Karpas-422 (cell line): ENCODE measurements at places on chromosomes 6 and 20.

- DNase-seq = no peak
These were observed 56.8 kb downstream of the TFAP2C start for GRCh38 chr20:56685879-56686278.

- peak; percentile 45 for DNase-seq
These were observed 39.5 kb upstream of the CHD6 start for GRCh38 chr20:41657655-41658054.

- no peak for DNase-seq
These were observed 34.2 kb upstream of the RPN2 start for GRCh38 chr20:37144856-37145404.

DNA sequence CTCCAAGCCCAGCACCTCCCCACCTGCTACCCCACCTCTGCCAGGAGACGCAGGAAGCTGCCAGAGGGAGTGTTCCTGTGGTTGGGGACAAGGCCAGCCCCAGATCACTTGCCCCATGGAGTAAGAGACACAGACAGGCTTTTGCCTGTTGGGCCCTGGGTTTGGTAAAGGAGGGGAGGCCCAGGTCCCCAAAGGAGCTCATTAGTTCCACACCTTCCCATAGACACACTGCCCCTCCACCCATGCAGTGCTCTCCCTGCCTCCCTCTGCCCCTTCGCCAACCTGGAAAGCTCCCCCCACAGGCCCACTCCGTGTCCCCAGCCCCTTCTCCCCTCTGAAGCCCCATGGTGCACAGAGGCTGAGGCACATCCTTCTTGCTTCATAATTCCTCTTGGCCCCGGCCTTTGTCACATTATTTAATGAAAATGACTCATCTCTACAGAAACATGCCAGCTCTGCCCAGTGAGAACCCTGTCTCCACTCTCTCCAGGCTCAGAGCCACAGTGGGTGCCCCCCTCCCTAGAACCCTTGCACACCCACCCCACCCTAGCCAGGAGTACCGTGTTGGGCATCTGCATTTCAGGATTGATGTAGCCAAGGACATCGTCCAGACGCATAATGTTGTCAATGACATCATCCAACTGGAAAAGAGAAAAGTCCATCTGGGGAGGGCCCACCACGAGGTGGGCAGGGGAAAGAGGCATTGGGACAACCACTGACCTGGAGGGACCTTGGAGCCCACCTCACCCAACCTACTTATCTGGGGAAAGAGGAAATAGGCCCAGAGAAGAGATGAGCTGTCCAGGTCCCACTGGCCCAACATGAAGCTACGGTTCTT is 46.0 kb downstream of the TFEB start:
- no peak for DNase-seq

DNA sequence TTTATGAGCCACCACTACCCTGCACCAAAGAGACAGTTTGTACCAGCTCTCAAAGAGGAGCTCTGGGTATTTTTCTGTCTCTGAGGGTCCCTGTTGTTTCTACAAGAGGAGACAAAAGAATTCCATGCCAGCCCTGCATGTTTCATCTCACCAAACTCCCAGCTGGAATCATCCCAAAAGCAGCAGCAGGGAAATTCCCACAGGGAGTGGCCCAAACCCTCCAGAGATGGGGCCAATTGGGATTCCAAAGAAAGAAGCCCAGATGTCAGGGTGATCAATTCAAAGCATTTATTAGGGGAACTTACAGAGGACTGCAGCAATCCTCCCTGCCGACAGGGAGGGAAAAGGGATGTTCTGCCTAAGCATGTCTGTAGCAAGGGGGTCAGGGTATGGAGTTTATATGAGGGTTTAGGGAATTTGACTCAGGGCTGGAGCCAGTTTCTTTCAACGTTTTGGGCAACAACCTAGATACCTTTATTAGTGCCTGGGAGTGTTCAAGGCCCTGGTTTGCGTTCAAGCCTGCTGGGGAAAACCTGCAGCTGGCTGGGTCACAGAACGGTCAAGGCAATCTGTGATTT is 47.2 kb downstream of the MUC22 start:
- DNase-seq = no peak

- DNase-seq = no peak
These were observed 132.9 kb upstream of the PMEPA1 start for GRCh38 chr20:57842720-57843119.

GRCh38 chr20:24100370-24101011 is 111.9 kb upstream of the GGTLC1 start:
- peak; percentile 85 for DNase-seq

DNA sequence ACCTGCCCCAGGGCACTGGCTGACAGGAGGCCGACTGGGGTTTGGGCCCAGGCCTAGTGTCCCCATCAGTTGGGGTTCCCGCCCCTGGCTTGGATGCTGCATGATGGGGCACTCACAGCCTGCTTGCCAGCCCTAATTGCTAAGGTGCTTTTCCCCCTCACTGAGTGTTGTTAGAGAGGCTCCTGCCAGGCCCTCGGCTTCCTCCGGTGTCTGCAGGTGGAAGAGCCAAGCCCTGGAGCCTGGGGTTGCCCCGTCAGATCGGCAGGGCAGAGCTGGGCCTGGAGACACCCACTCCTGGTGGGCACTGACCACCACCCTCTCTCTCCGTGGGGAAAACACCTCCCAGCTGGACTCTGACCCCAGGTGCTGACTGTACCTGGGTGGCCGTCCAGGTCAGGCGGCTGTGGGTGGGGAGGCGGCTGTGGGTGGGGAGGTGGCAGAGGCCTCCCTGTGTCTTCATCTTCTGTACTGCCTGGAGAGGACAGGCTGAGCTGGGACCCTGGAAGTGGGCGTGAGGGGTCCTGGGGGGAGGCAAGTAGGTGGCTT is 6.0 kb upstream of the CABLES2 start:
- no peak for DNase-seq

- DNase-seq = no peak
These were observed 54.7 kb downstream of the FGD2 start for GRCh38 chr6:37060195-37060559.

GRCh38 chr6:160379466-160379865 is 31.3 kb downstream of the SLC22A3 start:
- DNase-seq = no peak

- no peak for DNase-seq
These were observed 54.0 kb downstream of the TRAF3IP2 start for GRCh38 chr6:111551521-111552231.

DNA sequence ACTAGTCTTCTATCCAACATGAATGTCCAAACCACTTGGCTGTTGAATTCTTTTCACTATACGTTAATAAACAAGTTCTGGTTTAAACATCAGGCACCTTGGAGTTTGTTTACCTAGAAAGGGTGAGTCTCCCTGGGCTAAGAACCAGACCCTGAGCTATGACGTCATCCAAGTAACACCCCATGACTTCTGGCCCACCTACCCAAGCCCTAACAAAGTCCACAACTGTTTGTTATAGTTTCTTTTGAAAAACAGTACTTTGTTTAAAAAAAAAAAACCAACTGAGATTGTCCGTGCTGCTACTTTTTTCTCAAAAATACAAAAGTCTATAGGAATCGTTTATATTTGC is 146.9 kb upstream of the BEND6 start:
- DNase-seq = no peak

- DNase-seq = no peak
These were observed 261.7 kb upstream of the NOX3 start for GRCh38 chr6:155717374-155717773.

GRCh38 chr6:27752038-27752885 is 159.9 kb downstream of the OR2B2 start:
- DNase-seq = peak; percentile 89

GRCh38 chr6:127111526-127111925 is 6.9 kb upstream of the RSPO3 start:
- no peak for DNase-seq

GRCh38 chr6:120108061-120108795 is 758.7 kb upstream of the MAN1A1 start:
- DNase-seq = no peak

DNA sequence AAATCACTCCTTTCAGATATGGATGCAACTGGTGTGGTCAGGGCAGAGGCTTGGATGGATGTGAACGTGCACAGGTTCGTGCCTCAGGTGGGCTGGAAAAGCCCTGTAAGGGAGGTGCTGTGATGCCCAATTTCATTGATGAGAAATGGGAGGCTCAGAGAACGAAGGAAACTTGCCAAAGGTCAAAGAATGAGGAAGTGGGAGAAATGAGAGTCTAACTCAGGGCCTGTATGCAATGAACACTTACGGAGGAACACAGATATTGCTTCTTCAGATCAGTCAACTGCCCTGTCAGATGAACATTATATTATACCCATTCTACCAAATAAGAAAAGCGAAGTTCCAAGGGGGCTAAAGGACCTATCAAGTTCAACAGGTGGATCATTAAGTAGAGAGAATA is 134.7 kb downstream of the RCAN2 start:
- DNase-seq = no peak

DNA sequence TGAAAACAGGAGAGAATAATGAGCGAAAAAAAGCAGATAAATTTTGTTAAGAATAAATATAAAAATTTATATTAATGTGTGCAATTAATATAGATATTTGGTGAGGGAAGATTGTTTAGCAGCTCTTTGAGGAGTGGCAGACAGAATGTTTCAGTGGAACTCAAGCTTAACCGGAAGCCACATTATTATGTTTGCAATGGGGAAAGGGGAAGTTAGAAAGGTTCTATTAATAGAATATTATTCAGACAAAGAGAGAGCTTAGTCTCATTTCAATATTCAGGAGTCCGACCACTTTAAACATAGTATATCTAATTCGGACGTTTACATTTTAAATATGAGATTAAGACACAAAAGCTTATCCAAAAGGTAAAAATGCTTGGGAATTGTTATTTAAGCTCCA is 81.6 kb upstream of the KHDRBS2 start:
- DNase-seq = peak; percentile 80

- no peak for DNase-seq
These were observed 135.1 kb upstream of the CNR1 start for GRCh38 chr6:88301256-88301655.

- DNase-seq = no peak
These were observed 154.8 kb downstream of the RPS12 start for GRCh38 chr6:132969196-132969595.

- no peak for DNase-seq
These were observed 203.4 kb upstream of the KCNQ5 start for GRCh38 chr6:72418495-72418894.
